ENCODE measurements at places on chromosomes 4 and X. TPM values are rescaled to one million over a fixed set of nuclear protein-coding genes. Genes with fewer than 3 reads are reported as not detected.

GRCh38 chr4:153483432-153484418 is 17.6 kb downstream of the TMEM131L start:
- H3K36me3 ChIP-seq: no peaks in the 10 kb centered on the region
- H3K27me3 ChIP-seq: no peaks in the 10 kb centered on the region
- H3K4me3 ChIP-seq: no peak overlapping the region
- no peak overlapping the region for H3K27ac ChIP-seq
- DNase-seq: no peak

DNA sequence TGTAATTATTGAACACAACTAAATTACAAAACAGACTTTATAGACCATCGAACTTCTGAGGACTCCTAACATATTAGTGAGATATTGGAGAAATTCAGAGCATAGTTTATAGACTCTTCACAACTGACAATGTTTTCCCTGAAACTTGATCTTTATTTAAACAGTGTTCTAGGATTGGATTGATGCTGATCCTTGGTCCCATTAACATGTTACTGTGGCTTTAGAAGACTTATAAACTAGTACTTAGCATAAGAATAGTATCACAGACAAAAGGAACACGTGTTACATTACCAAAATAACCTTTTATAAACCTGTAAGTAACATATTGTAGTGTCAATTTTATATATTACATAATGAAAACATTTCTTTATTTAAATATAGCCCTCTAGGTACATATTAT is 689.6 kb downstream of the CCSER1 start:
- H3K27ac ChIP-seq: no peak overlapping the region
- no peaks in the 10 kb centered on the region for H3K27me3 ChIP-seq
- no peaks in the 10 kb centered on the region for H3K36me3 ChIP-seq

GRCh38 chr4:42080306-42080705 is 72.1 kb downstream of the BEND4 start:
- H3K27me3 ChIP-seq: no peaks in the 10 kb centered on the region
- no peak overlapping the region for H3K4me3 ChIP-seq
- no peak overlapping the region for H3K27ac ChIP-seq

DNA sequence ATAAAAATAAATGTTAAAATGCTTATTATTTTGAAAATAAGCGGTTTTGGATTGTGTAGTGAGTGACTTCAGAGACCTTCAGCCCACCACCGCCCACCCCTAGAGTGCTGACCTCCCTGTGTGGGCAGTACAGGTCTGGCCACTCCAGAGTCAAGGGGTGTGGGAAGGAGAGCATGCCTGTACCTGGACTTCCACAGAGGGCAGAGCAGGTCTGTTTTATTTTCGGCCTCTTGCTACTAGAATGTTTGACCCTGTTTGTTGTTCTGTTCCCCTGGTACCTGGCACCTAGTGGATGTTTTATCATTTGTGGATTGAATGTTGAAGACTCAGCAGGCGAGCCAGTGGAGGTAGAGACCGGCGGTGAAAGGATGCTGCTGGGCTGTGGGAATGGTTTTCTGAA is 14.3 kb downstream of the PIGG start:
- no peaks in the 10 kb centered on the region for H3K4me1 ChIP-seq
- H3K36me3 ChIP-seq: peaks cover 52% of the 10 kb centered on the region
- H3K4me3 ChIP-seq: no peak overlapping the region
- no peak for DNase-seq
- H3K27ac ChIP-seq: no peak overlapping the region

DNA sequence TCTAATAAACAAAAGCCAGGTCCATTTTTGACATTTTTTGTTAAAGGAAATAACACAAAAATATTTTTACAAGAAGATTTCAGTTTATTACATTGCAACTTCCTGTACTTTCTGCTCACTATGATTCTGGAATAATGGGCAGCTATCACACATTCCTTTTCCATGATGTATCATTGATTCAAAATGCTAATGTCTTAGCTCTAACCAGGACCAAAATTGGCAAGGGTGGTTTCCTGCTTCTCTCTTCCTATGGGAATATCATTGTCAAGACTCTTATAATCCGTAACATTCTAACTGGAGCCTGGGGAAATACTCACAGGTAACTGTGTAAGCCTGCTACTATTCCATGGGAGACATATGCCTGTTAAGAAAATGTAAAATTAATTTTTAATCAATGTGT is 218.6 kb downstream of the DCAF12L2 start:
- H3K27ac ChIP-seq: no peak overlapping the region
- no peak for DNase-seq
- no peaks in the 10 kb centered on the region for H3K4me1 ChIP-seq
- H3K27me3 ChIP-seq: no peaks in the 10 kb centered on the region

Gene GPR34
- total RNA-seq: 16.1 TPM

DNA sequence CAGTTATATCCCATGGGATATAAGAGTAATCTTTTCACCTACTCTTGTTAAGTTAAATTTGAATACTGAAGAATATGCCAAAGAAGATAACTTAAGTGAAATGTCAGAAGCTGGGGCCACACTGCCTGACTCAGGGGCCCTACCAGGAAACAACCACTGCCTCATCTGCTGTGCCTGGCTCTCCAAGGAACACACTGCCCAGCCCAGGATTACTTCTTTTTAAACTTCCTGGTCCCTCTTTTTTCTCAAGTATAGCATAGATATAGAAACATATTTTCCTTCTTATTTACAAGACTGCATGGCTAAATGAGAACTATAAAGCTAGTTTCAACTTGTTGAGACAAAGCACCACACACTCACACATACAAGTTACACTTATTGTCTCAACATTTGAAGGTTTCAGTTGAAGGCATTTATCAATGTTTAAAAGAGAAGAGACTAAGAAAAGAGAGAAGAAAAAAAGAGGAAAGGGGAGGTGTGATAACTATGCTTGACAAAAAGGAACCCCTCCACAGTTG is 45.2 kb downstream of the MAML3 start:
- no peak overlapping the region for H3K27ac ChIP-seq
- no peak overlapping the region for H3K4me3 ChIP-seq
- H3K4me1 ChIP-seq: no peaks in the 10 kb centered on the region
- no peaks in the 10 kb centered on the region for H3K27me3 ChIP-seq

- no peak for DNase-seq
- no peaks in the 10 kb centered on the region for H3K36me3 ChIP-seq
- no peak overlapping the region for H3K4me3 ChIP-seq
- H3K4me1 ChIP-seq: peaks cover 5% of the 10 kb centered on the region
- H3K27ac ChIP-seq: no peak overlapping the region
These were observed 164.5 kb upstream of the MAP3K15 start for GRCh38 chrX:19679787-19680186.

All from spinal cord (tissue), 10 donors.